ENCODE measurements at places on chromosomes 3 and 15.

- DNase-seq: no peak
Measured at GRCh38 chr3:178097576-178097975, 438.7 kb upstream of the KCNMB2 start.

DNA sequence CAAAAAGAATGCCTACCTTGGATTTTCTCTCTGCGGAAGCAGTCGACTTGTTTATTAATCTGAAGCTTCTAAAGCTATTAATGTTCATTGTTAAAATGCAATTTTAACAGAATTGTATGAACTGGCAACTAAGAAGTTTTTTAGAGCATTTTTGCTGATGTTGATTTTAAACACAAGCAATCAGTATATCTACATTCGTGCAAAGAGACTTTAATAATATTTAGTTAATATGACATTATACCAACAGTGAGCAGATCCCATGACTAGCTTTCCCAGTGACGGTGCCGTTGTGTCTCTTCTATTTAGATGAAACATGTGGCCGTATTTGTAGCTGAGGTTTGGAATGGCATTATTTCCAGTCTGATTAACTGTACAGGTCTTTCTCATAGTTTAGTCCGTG lies 88.0 kb downstream of the PEX5L start:
- no peak for DNase-seq

- no peak for DNase-seq
Measured at GRCh38 chr3:10358309-10358980, 37.5 kb upstream of the SEC13 start.

DNA sequence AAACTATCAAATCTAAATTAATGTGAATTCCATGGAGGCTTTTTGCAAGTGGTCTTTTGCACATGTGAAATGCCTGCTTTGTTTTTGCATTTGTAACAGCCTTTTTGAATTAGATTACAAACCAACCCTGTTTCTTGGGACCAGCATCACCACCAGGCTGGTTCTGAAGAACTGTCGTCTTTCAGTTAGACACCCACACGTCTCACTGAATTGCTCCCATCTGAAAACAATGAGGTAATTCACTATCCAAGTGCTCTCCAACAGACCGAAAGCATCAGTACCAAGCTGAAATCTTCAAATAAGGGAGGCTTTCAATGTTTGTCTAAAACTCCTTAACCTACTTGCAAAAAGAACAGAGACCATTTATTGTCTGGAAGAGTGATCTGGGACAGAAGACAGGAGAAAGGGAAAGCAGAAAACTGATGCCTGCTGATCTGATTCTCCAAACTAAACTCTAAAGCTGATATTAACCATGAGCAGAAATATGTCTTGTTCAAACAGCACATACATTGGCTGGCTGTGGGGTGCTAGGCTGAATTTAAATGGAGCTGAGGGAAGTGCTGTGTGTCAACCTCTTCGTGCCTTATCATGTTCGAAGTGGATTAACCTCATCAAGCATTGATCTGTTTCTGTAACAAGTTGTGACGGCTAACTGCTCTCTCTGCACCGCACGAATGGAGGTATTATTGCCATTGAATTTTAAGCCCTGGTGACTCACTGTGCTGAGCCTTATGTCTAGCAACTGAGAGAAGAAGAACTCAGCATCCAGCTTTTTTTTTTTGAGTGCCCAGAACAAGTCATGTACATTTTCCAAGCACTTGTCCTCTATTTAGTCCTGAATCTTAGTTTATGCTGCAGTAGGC lies 213.7 kb upstream of the P2RY1 start:
- DNase-seq: no peak

DNA sequence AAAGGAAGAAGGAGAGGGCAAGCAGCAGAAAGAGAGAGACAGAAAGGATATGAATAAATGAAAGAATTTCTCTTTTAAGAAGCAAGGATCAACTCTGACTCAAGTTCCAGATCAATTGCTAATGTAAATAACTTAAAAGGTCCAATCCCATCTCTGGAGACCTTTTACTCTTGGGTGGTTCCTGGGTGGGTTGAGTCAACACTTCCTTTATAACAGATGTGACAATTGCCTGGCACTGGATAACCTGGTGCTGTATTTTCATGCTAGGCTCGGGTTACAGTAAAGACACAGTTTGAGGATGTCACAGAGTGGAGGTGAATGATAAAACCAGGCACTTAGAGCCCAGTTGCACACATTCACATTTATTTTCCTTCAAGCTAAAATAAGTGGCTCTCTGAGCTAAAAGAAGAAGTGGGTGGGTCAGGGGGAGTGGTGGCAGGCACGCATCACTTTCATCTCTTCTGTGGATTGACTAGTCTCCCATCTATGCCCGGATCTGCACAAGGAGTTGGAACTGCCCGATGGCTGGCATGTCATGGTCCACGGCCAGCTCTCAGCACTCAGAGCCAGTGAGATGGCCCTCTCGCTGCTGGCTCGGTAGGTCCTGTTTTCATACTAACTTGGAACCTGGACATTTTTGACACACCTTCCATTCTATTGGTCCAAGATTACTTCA lies 465.8 kb downstream of the FOXP1 start:
- DNase-seq: no peak

GRCh38 chr15:86444527-86444926 lies 364.9 kb downstream of the AGBL1 start:
- DNase-seq: no peak

DNA sequence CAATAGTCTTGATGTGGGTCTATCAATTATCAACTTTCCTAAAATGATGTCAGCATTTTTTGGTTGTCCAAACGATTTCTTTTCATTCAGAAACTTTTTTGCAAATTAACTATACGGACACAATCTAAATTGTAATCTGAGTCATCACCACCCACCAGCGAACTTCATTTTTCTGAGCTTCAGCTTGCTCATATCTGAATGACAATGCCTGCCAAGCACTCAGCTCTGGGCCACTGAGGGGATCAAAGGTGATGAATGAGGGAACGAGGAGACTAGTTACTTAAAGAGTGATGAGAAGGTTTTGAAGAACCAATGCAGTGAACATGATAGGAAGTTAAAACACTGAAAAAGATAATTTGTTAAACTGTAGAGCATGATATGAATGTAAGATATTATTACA lies 14.9 kb upstream of the TBC1D23 start:
- DNase-seq: peak; percentile 13

DNA sequence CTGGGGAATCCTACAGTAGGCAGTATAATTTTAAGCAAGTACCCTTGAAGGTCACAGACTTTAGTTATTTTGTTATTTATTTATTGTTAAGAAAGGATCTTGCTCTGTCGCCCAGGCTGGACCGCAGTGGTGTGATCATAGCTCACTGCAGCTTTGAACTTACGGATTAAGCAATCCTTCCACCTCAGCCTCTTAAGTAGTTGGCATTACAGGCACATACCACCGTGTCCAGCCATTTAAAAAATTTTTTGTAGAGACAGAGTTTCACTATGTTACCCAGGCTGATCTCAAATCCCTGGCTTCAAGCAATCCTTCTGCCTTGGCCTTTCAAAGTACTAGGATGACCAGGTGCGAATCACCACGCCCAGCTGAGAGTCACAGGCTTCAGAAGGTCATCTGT lies 22.1 kb upstream of the SH3BP5 start:
- no peak for DNase-seq

GRCh38 chr3:186108106-186108940 lies 566 bp downstream of the ETV5 start:
- no peak for DNase-seq

DNA sequence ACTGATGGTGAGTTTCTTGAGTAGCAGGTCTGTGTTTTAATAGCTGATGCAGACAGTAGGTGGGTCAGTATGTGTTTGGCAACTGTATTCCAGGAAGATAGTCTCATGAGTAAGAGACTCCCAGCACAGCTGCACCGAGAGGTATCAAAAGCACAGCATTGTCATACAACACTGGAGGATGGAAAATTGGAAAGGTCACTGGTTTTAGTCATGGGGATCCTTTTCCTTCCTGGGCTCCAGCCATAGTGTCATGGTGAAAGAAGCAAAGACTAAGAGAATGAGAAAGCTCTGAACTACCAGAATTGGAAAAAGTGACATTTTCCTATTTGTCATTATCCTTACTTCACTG lies 61.5 kb downstream of the P3H2 start:
- DNase-seq: no peak

DNA sequence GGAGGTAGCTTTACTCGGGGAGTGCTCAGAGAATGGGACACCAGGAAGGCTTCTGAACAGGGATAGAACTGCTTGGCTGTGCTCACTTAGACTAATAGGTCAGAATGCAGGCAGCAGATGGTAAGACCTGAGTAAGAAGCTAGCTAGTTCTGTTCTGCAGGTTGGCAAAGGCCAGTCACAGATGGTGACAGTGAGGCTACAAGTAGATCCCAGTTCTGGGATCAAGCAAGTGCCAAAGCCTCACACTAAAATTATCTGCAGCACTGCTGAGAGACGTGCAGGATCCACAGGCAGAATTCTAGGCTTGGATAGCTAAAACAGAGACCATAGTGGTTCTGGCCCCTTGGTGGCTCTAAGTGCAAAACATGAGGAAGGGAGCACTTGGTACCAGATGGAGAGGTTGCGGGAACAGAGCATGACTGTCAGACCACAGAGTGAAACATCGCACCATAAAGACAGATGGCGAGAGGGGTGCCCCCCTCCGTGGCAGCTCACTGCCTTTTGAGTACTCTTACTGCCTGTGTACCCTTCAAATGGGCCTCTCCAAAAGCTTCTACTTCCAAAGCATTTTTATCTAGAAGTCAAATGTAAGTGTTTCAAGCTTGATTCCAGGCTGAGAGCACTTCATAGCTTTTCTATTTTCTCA lies 3.6 kb upstream of the GLCE start:
- DNase-seq: no peak

Data from activated T-cell treated with anti-CD3 and anti-CD28 coated beads for 48 hours (primary cell).